Right forelimb (tissue), 1 donor: ENCODE measurements at places on chromosomes 7 and 10.

GRCh38 chr7:607938-608337 is 88.3 kb upstream of the PDGFA start:
- DNase-seq, result no peak

GRCh38 chr10:78371136-78371535 is 337.5 kb downstream of the RPS24 start:
- DNase-seq, result no peak

- DNase-seq, result no peak
Observed at GRCh38 chr10:109893386-109893785, 29.9 kb downstream of the XPNPEP1 start.

GRCh38 chr7:117281562-117281961 is 41.3 kb downstream of the WNT2 start:
- no peak for DNase-seq

GRCh38 chr10:132932461-132933307 is 9.7 kb downstream of the CFAP46 start:
- DNase-seq, result no peak

GRCh38 chr10:124056337-124056980 is 36.9 kb downstream of the CHST15 start:
- no peak for DNase-seq

GRCh38 chr7:15554081-15554480 is 7.7 kb downstream of the AGMO start:
- no peak for DNase-seq

GRCh38 chr10:30865141-30865926 is 166.3 kb downstream of the ZNF438 start:
- no peak for DNase-seq

GRCh38 chr10:111996103-111996502 is 187.5 kb downstream of the GPAM start:
- no peak for DNase-seq

DNA sequence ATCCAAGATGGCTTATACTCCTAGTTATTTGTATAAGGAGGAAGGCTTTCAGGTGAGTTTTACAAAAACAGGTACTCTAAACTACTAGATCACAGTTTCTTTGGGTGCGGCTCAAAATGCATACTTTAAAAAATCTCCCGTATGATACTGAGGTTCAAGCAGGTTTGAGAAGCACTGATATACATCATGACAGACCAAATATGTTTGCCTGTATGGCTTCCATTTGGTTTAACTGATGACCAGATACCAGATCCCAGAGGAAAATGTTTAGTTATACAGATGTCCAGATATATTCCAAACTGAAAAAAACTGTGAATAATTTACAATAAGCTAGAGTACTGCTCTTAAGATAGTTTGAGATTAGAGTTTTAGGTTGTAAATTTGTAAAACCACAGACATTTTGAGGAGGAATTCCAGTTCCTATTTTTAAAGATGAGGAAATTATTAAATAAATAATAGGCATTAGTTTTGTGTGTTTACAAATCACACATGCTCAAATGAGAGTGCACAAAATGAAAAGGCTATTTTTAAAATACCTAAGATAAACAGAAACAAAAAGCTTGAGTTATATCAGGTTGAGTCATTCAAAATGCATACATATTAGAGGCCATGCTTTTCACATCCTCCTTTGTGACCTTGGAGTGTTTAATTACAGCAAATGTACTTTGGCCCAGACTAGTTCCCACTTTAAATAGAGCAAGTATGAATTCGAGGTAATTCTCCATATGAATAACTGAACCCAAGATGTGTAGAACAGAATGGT is 60.5 kb downstream of the SEMA3C start:
- DNase-seq, result no peak

DNA sequence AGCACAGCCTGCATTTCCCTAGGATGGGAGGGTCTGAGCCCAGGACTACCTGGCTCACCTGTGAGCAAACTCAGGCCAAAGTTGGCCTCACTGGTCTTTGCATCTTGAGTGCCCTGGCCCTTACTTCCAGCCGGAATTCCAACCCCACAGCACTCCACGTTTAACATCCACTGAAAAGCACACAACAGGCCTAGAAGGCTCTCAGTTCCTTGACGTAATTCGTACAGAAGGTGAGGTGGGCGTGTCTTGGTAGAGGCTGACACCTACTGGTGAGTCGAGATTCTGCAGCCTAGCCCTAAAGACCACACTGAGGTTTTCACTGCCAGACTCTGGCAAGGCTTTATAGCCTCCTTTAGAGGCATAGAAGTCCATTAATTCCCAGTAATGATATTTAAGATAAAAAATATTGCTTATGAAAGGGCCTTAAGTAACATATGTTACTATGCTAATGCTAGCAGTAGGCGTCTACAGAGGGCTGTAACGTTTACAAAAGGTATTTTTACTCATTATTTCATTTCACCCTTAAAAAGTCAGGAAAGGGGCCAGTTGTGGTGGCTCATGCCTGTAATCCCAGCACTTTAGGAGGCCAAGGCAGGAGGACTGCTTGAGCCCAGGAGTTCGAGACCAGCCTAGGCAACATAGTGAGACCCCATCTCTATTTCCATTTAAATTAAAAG is 95.8 kb downstream of the HIP1 start:
- no peak for DNase-seq

- DNase-seq, result no peak
Observed at GRCh38 chr10:3118641-3119091, 51.3 kb downstream of the PFKP start.

- DNase-seq, result no peak
Observed at GRCh38 chr7:158568974-158569857, 18.4 kb downstream of the PTPRN2 start.

DNA sequence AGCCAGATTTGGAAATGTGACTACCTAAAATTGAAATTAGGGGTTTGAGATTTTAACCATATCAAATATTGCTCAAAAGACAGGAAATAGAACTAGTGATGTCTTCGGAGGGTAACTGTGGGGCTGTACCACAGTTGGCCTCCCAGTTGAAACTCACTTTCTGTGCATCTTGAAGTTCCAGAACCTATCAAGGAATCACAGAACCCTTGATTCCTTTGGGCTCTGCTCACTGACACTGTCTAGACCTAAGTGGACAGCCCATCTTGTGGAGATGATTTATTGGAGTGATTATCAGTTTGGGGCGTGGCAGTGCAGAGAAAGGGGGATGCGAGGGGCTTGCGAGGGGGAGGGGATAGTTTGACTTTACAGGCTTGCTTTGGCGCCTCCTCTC is 134.2 kb upstream of the GJD4 start:
- no peak for DNase-seq
